Tibial nerve (tissue), 4 donors: ENCODE measurements at places on chromosomes 2 and 18. TPM values are rescaled to one million over a fixed set of nuclear protein-coding genes. Genes with fewer than 3 reads are reported as not detected.

The GTF2A1L gene
- total RNA-seq: 9.9 TPM

The ACMSD gene
- not detected for total RNA-seq

The ESPNL gene
- total RNA-seq: not detected

The HOXD3 gene
- 11.4 TPM for total RNA-seq

The RIT2 gene
- not detected for total RNA-seq

The CHST9 gene
- 0.22 TPM for total RNA-seq

The ANKRD12 gene
- 43.5 TPM for total RNA-seq

- DNase-seq: no peak
Observed at GRCh38 chr18:52353589-52353988, 13.6 kb downstream of the DCC start.

DNA sequence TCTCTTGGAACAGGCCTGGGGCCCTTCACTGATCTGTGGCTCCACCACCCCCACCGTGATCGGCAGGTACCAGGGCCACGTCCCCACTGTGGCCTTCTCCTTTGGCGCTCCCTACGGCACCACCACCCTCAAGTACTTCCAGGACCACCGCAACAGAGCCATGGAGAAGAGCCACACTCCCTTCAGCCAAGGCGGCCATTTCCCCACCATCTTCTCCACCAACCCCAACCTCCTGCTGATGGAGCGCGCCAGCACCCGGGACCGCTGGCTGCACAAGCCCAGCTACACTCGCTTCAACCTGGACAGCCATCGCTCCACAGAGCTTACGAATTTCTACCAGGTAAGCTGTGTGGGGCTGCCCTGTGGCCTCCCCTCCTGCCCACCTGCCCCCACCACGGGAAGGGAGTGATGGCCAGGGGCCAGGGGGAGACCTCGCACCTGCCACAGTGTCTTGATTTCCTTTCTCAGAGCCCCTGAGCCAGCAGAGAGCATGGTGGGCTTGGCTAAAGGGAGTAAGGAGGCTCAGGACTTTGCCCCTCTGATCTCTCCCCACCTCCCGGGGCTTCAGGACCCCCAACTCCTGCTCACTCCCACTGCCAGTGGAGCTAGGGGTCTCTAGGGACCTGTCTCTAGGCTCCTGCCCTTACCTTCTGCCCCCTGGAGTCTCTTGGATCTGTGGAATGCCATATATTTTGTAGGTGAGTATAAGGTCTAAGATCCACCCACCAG is 65.2 kb downstream of the CIB4 start:
- no peak for DNase-seq

GRCh38 chr18:36633961-36634412 is 194.8 kb downstream of the TPGS2 start:
- DNase-seq: no peak

DNA sequence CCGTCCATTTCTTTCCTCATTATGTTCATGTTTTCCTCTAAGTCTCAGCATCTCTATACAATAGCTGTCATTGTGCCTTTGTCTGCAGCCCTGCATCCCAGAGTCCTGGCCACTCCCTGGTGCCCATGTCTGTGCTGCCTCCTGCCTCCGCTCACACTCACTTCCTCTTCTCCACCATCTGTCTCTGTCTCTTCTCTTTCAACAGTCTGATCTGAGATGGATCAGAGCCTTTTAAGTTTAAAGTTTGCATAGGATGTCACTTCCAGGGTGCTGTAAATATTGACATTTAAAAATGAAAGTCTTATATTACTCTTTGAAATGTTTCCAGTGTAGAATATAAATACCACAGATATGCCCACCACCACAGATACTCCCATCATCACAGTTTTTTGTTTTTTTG is 42.7 kb downstream of the UBE2F start:
- DNase-seq: no peak

- DNase-seq: no peak
Observed at GRCh38 chr2:231679908-231680284, 28.4 kb upstream of the PTMA start.

- DNase-seq: no peak
Observed at GRCh38 chr2:85766229-85766628, 12.4 kb downstream of the ATOH8 start.

- no peak for DNase-seq
Observed at GRCh38 chr18:959854-960253, 55.2 kb downstream of the ADCYAP1 start.

- DNase-seq: peak; percentile 36
Observed at GRCh38 chr18:59996370-59996966, 96.7 kb downstream of the PMAIP1 start.

DNA sequence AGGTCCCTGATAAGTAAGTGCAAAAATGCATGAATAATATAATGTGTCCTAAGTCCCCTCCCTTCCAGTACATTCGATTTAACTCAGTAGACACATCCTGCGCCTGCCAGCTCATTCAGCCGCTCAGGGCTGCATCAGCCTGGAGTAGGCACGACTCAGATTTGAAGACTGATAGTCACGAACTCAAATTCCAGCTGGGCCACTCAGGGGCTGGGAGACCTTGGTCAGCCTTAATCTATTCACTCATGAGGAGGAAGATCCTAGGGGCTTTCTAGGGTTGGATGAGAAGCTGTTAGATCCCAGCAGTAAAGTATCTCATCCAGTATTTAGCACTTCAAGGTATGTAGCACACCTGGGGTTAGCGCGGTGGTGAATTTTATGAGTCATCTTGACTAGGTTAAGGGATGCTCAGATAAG is 98.9 kb upstream of the ODC1 start:
- no peak for DNase-seq
